ENCODE measurements at places on chromosomes 3 and 15. TPM values are rescaled to one million over a fixed set of nuclear protein-coding genes. Genes with fewer than 3 reads are reported as not detected.

- no peaks in the 10 kb centered on the region for H3K27me3 ChIP-seq
- no peak overlapping the region for H3K4me3 ChIP-seq
- H3K4me1 ChIP-seq: no peaks in the 10 kb centered on the region
- H3K27ac ChIP-seq: no peak overlapping the region
- H3K36me3 ChIP-seq: peaks cover 98% of the 10 kb centered on the region
Observed at GRCh38 chr15:49135911-49136310, 19.5 kb downstream of the COPS2 start.

DNA sequence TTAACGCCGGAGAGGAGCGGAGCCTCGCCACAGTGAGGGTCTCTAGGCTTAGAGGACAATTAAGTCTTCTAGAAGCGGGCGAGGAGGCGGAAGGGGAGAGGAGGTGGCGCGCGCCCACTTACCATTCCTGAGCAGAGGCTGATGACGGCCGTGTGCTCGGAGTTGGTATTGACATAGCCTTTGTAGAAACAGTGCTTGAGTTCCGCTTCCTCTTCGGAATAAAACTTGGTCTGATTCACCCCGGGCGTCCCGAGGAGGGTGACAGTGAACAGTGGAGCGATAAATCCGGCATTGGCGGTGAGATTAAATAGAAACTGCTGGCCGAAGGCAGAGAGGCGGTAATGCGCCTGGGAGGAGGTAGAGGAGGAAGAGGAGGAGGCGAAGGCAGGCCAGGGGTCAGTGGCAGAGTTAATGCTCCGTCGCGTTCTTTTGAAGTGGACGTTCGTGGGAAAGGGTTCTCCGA lies 1.3 kb downstream of the ADAMTS9 start:
- no peak overlapping the region for H3K4me3 ChIP-seq
- no peak for DNase-seq
- no peaks in the 10 kb centered on the region for H3K4me1 ChIP-seq
- no peaks in the 10 kb centered on the region for H3K36me3 ChIP-seq
- peaks cover 52% of the 10 kb centered on the region for H3K27me3 ChIP-seq

Gene SYNPR
- polyA plus RNA-seq: not detected

DNA sequence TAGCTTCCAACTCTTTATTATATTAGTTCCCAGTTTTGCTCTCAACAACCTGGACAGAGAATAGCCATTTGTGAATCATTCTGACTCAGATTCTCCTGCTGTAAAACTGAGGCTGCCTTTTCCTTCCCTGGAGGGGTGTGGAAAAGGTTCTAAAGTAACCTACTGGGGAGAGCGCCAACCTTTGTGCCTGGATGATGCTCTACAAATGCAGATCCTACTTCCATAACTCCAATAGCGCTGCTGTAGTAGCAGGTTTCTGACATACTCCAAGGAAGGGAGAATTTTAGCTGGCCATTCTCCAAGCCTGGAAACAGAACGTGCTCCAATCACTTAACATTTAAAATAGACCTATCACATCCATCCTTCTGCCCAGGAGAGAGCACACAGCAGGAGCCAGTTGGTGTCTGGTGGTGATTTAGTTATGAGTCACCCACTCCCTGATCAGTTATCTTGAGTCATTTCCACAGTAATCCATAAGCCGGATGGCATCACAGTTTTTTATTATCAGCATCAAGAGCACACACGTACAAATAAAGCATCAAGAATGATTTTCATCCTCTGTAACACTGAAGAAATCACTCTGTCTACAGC lies 38.3 kb downstream of the MYH15 start:
- no peak overlapping the region for H3K27ac ChIP-seq
- H3K27me3 ChIP-seq: no peaks in the 10 kb centered on the region
- no peak overlapping the region for H3K4me3 ChIP-seq
- H3K36me3 ChIP-seq: no peaks in the 10 kb centered on the region

GRCh38 chr3:11385326-11385725 lies 113.1 kb downstream of the ATG7 start:
- H3K27me3 ChIP-seq: no peaks in the 10 kb centered on the region
- H3K36me3 ChIP-seq: peaks cover 79% of the 10 kb centered on the region
- no peak overlapping the region for H3K4me3 ChIP-seq
- H3K4me1 ChIP-seq: no peaks in the 10 kb centered on the region

Gene KCNMB2
- not detected for polyA plus RNA-seq

Gene ZNF660
- 0.06 TPM for polyA plus RNA-seq

DNA sequence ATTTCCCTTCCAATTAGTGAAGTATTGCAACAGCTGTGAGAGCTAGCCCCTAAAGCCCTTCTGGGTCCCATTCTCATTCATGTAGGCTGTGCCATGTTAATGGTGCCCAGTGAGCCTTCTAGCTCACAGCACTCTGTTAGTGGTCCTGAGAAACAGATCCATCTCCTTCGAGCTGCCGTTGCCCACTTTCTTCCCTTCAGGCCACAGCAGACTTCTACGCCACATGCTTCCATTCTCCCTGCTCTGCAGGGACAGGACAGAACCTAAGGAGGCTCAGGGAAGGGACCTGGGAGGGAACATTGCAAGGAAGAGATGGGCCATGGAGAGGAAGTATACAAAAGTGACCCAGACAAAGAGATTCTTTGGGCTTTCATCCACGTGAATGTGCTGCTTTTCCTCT lies 11.7 kb upstream of the STARD5 start:
- no peak for DNase-seq
- no peaks in the 10 kb centered on the region for H3K27me3 ChIP-seq
- peaks cover 10% of the 10 kb centered on the region for H3K4me1 ChIP-seq
- no peak overlapping the region for H3K4me3 ChIP-seq
- no peak overlapping the region for H3K27ac ChIP-seq
- no peaks in the 10 kb centered on the region for H3K36me3 ChIP-seq

Gene IGSF10
- polyA plus RNA-seq: 0.08 TPM

GRCh38 chr3:161939918-161940620 lies 443.5 kb downstream of the OTOL1 start:
- H3K36me3 ChIP-seq: no peaks in the 10 kb centered on the region
- DNase-seq: no peak
- no peak overlapping the region for H3K27ac ChIP-seq
- no peaks in the 10 kb centered on the region for H3K4me1 ChIP-seq
- no peak overlapping the region for H3K4me3 ChIP-seq

DNA sequence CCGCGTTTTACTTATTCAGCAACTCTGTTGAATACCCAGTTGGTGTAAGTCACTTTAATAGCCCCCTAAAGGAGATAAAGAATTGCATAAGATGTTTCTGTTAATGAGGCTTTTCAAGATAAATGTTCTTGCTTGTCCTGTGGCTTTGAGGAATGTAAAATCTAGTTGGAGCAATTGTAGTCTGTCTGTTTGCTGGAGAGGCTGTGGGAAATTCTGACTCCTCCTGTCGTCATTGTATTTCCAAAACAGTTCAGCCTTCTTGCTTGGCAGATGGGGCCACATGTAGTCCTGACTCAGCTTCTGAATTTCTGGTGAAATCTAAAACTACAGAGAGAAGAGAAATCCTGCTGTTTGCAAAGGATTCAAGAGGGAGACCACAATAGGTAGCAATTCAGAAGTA lies 114.4 kb downstream of the RYR3 start:
- no peaks in the 10 kb centered on the region for H3K36me3 ChIP-seq
- H3K4me1 ChIP-seq: no peaks in the 10 kb centered on the region
- no peaks in the 10 kb centered on the region for H3K27me3 ChIP-seq
- DNase-seq: no peak
- H3K27ac ChIP-seq: no peak overlapping the region
- H3K4me3 ChIP-seq: no peak overlapping the region

DNA sequence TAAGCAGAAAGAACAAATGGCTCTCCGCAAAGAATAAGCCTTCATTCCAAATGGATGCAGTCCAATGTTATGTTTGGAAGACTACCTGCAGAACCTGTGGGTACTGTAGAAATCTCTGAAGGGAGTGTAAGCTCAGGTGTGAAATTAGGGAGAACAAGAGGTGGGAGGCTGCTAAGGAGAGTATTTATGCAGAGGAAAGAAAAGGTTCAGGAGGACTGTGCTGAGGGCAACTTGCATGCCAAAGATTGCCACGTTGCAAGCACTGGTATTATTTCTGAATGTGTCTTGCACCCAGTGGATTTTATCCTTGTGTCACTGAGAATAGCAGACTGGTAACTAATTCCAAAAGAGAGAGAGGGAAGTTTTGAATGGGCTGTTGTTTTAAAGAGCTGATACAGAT lies 144.1 kb downstream of the ITPR1 start:
- H3K4me3 ChIP-seq: no peak overlapping the region
- DNase-seq: no peak
- no peaks in the 10 kb centered on the region for H3K27me3 ChIP-seq
- H3K4me1 ChIP-seq: peaks cover 4% of the 10 kb centered on the region

DNA sequence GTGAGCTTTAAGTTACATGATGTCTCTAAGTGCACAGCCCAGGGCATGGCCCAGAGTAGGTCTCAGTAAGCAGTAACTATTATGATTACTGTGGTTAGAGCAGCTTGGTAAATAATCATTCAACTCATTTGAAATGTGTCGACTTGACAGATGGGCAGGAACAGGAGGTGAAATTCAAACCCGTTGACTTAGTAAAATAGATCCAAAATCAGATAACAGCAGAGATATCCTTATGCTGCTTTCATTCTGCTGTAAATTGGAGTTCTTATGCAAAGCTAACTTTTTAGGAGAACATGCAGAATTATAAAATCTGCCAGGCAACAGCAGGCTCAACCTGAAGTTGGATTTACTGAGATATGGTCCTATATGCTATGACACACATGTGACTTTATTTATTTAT lies 118.7 kb upstream of the KLHL25 start:
- H3K27ac ChIP-seq: no peak overlapping the region
- H3K27me3 ChIP-seq: no peaks in the 10 kb centered on the region
- no peaks in the 10 kb centered on the region for H3K4me1 ChIP-seq

GRCh38 chr15:97126553-97127233 lies 796.2 kb downstream of the NR2F2 start:
- H3K27ac ChIP-seq: no peak overlapping the region
- H3K4me3 ChIP-seq: no peak overlapping the region
- no peak for DNase-seq
- H3K27me3 ChIP-seq: no peaks in the 10 kb centered on the region
- no peaks in the 10 kb centered on the region for H3K36me3 ChIP-seq

DNA sequence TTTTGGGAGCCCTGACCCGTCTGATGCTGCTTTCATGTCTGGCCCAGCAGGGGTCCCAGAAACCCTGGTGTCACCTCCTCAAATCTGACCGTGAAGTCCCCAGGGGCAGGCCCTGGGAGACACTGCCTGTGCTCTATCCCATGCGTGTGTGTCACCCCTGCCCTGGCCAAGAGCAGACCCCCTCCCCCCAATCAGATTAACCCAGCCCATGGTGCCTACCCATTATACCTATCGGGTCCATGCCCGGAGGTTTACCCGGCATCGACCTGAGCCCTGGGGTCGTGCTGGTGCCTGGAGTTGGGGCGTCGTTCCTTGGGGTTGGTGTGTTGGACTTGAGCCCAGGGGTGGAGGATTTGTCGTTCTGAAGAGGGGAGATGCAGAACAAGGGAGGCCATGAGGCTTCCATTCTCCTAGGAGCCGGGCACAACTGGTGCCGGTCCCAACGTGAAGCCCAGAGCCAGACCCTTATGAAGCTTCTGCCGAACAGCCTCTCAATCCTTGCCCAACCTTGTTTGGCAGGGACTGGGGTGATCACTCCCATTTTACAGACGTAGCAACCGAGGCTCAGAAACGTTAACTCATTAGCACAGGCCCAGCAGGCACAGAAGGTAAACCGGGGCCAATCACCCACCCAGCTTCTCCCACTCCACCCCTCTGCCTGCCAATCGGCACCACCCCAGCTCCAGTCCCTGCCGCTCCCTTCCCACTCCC lies 39.6 kb downstream of the TLE3 start:
- no peak for DNase-seq
- H3K27ac ChIP-seq: no peak overlapping the region
- no peak overlapping the region for H3K4me3 ChIP-seq
- no peaks in the 10 kb centered on the region for H3K4me1 ChIP-seq
- H3K27me3 ChIP-seq: no peaks in the 10 kb centered on the region
- peaks cover 100% of the 10 kb centered on the region for H3K36me3 ChIP-seq

DNA sequence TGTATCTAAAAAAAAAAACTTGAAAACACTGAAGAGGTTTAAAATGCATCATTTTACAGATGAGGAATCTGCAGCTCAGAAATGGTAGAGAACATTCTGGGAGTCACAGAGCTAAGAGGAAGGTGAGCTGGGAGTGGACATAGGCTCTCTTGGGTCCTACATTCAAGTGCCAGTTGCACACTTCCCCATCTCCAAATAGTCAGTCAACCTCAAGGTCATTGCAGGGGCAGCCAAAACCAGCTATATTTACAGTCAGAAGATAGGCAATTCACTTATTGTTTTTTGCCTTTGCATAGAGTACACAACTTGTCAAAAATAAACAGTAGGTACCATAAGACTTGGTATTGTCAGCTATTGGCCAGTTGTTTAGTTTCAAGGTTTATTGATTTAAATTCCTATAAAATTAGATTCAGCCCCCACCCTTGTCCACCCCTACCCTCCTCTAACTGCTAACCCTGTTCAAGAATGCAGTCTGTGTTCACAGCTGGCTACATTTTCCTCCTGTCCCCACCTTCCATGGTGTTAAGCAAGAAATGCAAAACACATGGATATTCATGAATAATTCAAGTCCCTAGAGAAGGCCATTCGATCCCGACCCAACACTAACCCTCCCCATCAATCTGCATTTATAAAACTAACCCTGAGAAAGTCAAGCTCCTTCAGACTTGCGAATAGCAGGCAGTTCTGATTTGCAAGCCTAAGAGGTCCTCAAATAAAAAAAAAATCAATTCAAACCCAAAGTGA lies 567.0 kb upstream of the MCTP2 start:
- H3K36me3 ChIP-seq: no peaks in the 10 kb centered on the region
- no peak for DNase-seq
- H3K4me3 ChIP-seq: no peak overlapping the region
- no peaks in the 10 kb centered on the region for H3K4me1 ChIP-seq

GRCh38 chr3:79461129-79461792 lies 306.5 kb downstream of the ROBO1 start:
- no peak overlapping the region for H3K4me3 ChIP-seq
- no peak overlapping the region for H3K27ac ChIP-seq
- no peaks in the 10 kb centered on the region for H3K27me3 ChIP-seq
- H3K36me3 ChIP-seq: no peaks in the 10 kb centered on the region

Gene ZIC1
- polyA plus RNA-seq: not detected

Gene CDCP1
- 0.38 TPM for polyA plus RNA-seq

DNA sequence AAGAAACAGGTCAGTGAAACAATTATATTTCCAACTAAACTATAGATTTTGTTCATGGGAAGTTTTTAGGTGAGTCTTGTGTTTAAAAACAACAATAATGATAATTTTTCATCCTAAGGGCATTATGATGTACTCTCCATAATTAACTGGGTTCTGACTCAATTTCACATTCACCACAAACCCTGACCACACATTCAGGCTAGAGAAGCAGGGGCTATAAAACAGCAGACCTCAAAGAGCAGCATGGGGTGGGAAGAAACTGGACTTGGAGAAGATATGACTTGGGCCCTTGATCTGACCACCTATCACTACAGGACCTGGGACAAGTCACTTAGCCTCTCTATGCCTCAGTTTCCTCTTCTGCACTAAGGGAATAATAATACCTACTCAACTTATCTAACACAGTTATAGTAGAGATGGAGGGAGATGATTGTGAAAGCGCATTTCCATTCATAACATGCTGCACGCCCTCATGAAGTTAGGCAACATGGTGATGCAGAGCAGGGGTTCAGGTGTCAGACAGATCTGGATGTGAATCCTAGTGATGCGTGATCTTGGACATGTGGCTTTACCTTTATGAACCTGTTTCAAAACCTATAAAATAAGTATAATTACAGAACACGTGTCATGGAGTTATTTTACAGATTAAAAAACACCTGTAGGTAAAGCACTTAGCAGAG lies 63.0 kb upstream of the ACP3 start:
- no peak overlapping the region for H3K4me3 ChIP-seq
- no peaks in the 10 kb centered on the region for H3K36me3 ChIP-seq
- DNase-seq: no peak
- H3K27me3 ChIP-seq: no peaks in the 10 kb centered on the region
- H3K4me1 ChIP-seq: no peaks in the 10 kb centered on the region

Gene RLBP1
- polyA plus RNA-seq: not detected

Gene PRICKLE2
- polyA plus RNA-seq: not detected

Gene TMEM207
- not detected for polyA plus RNA-seq

Data from CD14-positive monocyte (primary cell).